Mesenchymal stem cell (in vitro differentiated cells and primary cell): ENCODE measurements at places on chromosomes 12 and 14.

DNA sequence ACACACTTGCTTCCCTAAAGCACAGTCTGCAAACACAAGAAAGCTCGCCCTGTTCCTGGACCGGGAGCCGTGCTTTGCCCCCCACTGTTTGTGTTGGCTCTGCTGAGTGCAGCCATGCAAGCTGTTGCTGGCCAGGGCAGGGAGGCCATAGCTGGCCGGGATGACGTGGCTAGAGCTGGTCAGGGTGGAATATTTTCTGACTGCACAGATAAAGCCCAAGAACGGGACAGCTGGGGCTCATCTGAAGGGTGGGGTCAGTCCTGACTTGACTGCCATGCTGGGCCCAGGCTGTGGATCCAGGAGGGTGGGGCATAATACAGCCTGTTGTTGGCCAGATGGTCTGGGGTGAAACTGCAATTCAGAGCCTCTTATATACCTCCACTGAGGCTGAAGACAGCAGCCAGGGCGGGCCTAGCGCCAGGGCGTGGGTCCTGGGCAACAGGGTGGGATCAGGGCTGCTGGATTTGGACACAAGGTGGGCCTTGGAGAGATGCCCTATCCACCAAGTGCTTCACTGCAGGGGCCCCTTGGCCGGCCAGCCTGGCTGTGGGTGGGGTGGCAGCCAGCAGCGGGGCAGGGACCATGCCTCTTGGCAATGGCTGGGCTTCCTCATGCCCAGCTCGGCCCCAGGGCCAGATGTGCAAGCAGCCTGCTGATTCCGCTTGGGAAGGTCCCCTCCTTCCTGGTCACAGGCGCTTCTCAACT is 14.8 kb downstream of the KMT5A start:
- DNase-seq = no peak

- DNase-seq = no peak
Observed at GRCh38 chr12:6346235-6346832, 4.5 kb upstream of the TNFRSF1A start.

GRCh38 chr12:131038961-131039950 is 85.5 kb downstream of the ADGRD1 start:
- DNase-seq = no peak

GRCh38 chr14:98182393-98183055 is 1089.5 kb downstream of the BCL11B start:
- no peak for DNase-seq

DNA sequence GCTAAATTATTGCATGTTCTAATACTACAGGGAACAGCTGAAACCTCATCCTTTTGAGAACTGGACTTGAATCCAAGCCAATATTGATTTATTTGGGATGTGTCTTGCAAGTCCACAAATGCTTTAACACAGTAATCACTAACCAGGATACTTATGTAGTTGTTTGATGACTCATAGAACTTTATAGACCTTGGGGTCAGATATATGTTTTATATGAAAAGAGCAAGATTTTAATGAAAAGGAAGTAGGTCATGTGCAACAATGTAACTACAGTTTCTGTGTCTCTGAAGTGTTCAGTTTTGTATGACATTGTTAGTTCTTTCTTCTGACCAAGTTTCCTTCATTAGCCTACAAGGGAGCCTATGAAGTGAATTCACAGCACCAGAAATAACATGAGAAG is 352.0 kb downstream of the ZFP36L1 start:
- DNase-seq = no peak

GRCh38 chr12:69061574-69061973 is 128.6 kb upstream of the CPM start:
- no peak for DNase-seq

DNA sequence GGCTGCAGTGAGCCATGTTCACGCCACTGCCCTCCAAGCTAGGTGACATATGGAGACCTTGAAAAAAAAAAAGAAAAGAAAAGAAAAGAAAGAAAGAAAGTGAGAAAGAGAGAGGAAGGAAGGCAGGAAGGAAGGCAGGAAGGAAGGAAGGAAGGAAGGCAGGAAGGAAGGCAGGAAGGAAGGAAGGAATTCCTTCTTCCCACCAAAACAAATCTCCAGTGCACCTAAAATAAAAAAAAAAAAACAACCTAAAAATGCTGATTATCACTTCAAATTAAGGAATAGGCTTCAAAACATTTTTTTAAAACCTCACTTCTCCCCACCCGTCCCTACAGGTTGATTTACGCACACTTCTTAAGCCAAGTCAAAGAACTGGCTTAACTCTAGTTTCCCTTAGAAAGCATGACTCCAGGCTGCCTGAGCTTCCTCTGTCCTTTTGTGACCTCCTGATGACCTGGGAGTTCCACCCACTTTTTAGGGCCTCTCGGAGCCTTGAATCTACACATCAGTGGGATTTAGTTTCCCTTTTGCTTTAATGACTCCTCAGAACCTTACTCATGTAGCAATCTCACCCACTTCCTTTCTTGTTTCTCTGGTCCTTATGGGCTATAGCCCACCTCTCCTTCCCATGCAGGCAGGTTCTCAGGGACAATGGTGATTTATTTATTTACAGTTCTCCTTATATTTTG is 18.6 kb downstream of the DUSP6 start:
- peak; percentile 75 for DNase-seq

GRCh38 chr12:50661300-50662115 is 102.4 kb upstream of the ATF1 start:
- DNase-seq = no peak

- DNase-seq = no peak
Observed at GRCh38 chr14:100490252-100490651, 97.0 kb downstream of the BEGAIN start.

- DNase-seq = no peak
Observed at GRCh38 chr14:59359431-59360124, 105.6 kb downstream of the GPR135 start.

GRCh38 chr14:55339770-55340169 is 68.5 kb downstream of the FBXO34 start:
- no peak for DNase-seq

GRCh38 chr12:51378749-51379148 is 12.5 kb downstream of the GALNT6 start:
- DNase-seq = no peak

GRCh38 chr14:68374682-68375081 is 418.2 kb downstream of the ZFP36L1 start:
- DNase-seq = no peak

DNA sequence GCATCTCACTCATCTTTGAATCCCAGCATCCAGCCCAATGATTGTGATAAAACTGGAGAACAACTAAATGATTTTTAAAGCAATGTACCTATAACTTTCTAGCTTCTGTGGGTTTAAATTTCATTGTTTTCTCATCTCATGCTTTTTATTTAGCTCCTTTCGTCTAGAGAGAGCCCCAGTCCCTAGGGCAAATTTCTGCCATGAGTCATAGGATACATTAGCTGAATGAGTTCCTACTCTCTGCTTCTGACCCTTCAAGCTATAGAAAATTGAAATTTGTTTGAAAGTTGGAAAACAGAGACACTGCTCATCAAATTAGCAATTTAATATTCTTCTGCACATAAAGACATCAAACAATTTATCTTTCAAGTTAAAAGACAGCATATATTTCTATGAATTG is 113.9 kb downstream of the KIF21A start:
- DNase-seq = peak; percentile 16

DNA sequence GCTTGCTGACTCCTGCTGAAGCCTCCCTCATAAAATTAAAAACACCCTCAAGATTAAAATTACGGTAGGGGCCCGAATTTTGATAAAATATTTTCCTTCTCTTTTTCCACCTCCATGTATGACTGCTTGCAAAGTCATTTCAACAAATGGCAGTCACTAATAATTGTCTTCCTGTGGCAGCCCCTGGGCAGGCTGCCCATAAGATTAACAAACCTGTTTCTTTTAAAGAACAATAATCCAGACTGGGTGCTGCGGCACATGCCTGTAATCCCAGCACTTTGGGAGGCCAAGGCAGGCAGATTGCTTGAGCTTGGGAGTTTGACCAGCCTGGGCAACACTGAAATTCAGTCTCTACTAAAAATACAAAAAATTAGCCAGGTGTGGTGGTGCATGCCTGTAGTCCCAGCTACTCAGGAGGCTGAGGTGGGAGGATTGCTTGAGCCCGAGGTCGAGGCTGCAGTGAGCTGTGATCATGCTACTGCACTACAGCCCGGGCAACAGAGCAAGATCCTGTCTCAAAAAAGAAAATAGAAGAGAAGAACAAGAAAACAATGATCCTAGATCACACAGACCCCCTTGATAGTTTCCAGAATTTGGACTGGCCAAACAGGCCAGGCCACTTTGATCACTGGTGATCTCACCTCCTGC is 8.7 kb downstream of the SAV1 start:
- DNase-seq = no peak
